Mesothelial cell of epicardium (in vitro differentiated cells): ENCODE measurements at places on chromosomes 5 and 9.

GRCh38 chr5:43123887-43124286 is 3.2 kb downstream of the ZNF131 start:
- no peak for DNase-seq

DNA sequence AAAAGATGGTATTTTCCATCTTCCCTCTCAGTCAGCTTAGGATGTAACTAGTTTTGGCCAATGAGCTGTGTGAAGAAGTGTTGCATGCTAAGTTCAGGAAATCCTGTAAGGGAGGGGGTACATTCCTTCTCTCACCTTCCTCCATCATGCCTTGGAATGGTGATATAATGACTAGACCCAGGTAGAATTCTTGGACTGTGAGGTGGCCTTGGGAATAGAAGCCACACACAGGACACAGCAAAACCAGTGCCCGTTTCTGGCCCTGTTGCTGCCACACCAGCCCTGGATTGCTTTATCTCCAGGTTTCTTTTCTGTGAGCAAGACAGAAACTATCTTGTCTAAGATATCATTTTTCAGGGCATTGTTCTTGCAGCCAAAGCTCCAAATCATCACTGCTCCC is 10.5 kb upstream of the ZNF354A start:
- DNase-seq: no peak

- DNase-seq: no peak
Observed at GRCh38 chr9:127424676-127424999, 456 bp downstream of the ZNF79 start.

- no peak for DNase-seq
Observed at GRCh38 chr9:132516911-132517310, 65.5 kb upstream of the BARHL1 start.

- no peak for DNase-seq
Observed at GRCh38 chr9:115261656-115262081, 143.7 kb upstream of the TNC start.

GRCh38 chr9:132628746-132629145 is 41.0 kb downstream of the DDX31 start:
- DNase-seq: no peak

DNA sequence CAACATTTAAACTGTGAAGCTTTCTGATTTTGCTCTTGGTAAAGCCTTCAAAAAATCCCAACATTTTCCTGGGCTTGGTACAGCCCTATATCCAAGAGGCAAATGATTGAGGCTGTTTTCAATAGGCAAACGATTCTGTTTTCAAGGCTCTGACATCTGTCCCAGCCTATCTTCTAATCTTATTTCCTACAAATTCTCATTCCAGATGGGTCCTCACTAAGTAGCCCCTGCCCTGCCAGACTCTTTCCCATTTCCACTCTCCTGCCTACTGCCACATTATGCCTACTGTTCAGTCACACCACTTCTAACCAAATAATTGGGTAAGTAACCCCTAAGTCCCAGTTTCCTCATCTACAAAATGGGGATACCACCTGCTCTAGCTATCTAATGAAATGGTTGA is 3.5 kb downstream of the GBA2 start:
- no peak for DNase-seq

DNA sequence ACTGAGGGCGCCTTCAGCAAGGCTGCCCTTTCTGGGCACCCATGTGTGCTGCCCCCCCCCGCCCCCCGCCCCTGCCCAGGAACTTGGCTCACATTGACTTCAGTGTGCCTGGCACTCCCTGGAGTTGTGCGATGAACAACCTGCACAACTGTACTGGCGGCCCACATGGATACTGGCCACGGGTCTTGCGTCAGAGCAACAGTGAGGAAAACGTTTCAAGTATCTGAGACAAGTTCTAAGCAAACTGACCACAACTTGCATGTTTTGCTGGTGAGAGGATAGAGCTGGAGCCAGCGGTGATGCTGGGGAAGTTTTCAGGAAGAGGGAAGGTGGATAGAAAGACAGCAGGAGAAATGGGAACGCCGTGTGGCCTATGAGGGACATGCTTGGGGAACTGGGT is 45.4 kb downstream of the HABP4 start:
- DNase-seq: no peak

DNA sequence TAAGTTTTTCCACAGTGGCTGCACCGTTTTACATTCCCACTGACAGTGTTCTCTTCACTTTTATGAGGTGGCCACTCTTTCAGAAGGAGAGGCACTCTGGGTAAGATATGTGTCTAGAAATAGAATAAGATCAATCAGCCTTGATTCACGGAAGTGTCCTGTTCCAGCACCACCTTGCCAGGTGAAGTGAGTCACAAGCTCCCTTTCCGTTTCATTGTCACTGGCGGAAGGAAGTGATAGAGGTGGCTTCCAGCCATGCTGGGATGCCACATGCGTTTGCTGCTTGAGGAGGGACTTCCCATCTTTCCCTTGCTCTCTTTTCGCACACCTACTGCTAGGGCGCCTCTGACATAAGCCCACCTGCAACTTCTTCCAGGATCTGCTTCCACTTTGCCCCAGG is 217.1 kb downstream of the PIK3R1 start:
- no peak for DNase-seq

GRCh38 chr9:113428062-113428615 is 17.6 kb downstream of the C9orf43 start:
- no peak for DNase-seq
